ENCODE measurements at places on chromosomes 4 and X. TPM values are rescaled to one million over a fixed set of nuclear protein-coding genes. Genes with fewer than 3 reads are reported as not detected.

GRCh38 chr4:168856312-168856711 is 153.7 kb downstream of the CBR4 start:
- DNase-seq, result no peak

DNA sequence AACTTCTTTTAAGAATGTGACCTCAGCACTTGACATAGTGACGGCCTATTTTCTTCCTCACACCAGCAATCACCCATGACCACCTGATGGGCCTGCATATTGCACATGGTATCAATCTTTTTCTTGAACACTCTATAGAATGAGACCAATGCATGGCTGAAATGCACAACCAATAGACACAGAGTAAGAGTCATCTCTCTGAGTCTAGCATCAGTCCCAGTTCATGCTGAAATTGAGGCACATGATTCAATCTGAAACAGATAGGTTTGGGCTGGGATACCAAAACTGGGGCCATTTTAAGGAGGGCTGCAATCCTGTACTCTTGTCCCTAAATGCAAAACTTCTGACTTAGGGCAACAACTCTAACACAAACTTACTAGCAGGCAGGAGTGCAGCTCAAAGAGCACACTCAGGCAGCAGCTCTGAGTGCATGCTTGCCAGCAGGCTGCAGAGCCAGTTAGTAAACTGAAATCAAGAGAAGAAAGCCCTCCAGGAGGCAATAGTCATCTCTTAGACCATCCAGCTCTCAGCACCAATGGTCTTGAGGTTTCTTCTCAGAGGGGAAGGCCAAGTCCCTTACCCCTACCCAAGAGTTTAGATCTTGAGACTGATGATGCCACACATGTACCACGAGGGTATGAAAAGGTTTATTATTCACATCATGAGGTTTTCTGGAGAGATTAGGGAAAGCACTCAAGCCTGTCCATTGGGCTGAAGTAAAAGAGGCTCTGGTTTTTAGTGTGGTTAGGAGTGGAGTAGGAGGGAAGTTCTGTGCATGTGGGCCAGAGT is 24.7 kb upstream of the GPR101 start:
- no peak for DNase-seq

DNA sequence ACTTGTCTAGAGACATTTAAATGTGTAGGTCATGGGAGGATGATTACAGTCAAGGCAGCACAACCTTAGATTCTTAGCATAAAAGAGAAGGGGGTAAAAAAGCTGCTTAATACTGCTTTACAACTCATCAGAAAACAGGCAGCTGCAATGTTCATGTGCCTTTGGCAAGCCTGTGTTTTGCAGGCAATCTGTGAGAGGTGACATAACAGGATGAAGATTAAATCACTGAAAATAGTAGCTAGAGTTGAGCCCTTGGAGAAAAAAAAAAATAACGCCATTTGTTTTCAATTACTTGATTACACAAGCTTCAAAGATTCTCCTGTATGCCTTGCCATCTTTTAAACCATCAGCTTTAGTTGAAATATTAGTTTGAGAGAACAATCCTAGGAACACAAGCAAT is 847.6 kb upstream of the LCORL start:
- DNase-seq, result no peak

- DNase-seq, result no peak
Measured at GRCh38 chrX:15848576-15848975, 6.0 kb downstream of the AP1S2 start.

- no peak for DNase-seq
Measured at GRCh38 chr4:94724016-94724790, 33.6 kb upstream of the BMPR1B start.

- DNase-seq, result no peak
Measured at GRCh38 chrX:29453333-29453732, 762.0 kb upstream of the MAGEB2 start.

PRKG2 gene
- total RNA-seq, result 6.4 TPM

TSPAN7 gene
- total RNA-seq, result 54.6 TPM

ZDHHC9 gene
- total RNA-seq, result 36.1 TPM

CHIC1 gene
- total RNA-seq, result 6.5 TPM

GYG2 gene
- total RNA-seq, result 1.3 TPM

Data from lower lobe of right lung (tissue), 2 donors.